ENCODE measurements at places on chromosomes 2 and 18.
A peak's percentile ranks its signal among the peaks of the same experiment; 100 is the strongest.

GRCh38 chr2:125837128-125837527 is 818.8 kb upstream of the GYPC start:
- DNase-seq: no peak

- peak; percentile 36 for DNase-seq
These were observed 500 bp downstream of the LIMS1 start for GRCh38 chr2:108534584-108535356.

DNA sequence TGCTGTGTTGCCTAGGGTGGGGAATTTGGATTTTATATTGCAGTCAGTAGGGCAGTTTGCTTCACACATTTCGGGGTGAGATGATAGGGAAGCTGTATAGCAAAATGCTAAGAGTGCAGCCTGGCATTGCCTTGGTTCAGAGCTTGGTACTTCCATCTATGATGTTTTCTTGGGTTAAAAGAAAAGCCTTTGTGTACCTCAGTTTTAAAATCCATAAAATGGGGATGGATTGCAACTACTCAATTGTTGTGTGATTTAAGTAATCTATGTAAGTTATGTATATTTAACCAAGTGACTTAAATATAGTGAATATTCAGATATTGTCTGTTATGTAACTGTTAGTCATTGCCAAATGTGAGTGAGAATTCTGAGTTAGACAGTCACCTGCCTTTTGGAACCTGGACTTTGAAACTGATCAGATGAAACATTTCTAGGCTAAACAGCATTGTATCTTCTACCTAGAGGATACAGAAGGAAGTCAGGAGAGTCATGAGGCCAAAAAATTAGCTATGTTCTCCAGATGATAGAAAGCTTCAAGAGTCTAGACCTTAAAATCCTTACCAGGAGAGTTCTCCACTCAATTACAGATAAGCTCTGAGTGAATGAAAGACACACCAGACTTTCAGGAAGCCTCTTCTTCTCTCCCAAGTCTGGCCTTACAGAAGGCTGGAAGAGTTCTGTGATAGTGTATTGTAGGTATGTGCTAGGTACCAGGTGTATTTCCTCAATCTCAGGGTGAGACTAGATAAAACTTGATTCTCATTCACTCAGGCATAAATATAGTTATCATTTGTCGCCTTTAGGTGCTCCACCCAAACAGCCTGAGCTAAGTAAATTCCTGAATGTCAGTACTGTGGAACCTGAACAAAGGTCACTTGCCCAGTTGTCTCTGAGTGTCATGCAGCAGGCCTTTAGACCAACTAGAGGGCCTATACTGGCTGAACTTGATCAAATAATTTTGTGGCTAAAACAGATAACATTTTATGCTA is 7.5 kb downstream of the RIOK3 start:
- no peak for DNase-seq

DNA sequence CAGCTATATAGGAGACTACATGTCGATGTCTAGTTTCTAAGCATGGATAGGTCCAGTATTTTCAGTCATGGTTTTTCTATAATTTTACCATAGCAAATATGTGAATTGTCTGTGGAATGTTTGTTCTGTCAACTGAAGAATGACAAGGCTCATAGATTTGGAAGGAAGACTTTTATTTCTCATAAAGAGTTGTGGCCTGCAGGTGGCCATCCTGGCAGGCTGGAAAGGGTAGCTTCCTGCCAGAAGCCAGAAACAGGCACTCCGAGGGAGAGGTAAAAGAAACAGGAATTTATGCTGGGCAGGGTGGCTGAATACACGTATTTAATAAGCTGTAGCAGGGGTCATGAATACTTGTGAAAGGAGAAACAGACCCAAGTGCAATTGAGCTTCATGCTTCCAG is 182.1 kb downstream of the PARD3B start:
- DNase-seq: no peak

- no peak for DNase-seq
These were observed 645 bp downstream of the MIB1 start for GRCh38 chr18:21741312-21741561.
